Tibial artery (tissue), 4 donors: ENCODE measurements at places on chromosomes 1 and 21.

DNA sequence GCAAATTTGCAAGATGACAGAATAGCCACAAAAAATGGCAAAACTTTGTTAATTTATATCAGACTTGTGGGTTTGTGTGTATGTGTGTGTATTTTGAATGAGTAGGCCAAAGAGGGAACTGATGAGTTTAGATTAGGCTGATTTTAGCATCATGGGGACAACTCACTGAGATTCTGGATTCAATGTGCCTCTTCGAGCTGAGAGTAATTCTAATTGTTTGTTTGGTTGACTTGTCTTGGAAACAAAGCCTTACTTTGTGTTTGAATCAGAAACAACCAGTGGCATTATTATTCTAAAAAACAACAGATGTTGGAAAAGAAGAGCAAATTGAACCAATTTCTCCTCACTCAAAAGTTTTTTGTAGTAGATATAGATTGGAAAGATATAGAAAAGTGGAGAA is 40.5 kb upstream of the C21orf91 start:
- DNase-seq = no peak

DNA sequence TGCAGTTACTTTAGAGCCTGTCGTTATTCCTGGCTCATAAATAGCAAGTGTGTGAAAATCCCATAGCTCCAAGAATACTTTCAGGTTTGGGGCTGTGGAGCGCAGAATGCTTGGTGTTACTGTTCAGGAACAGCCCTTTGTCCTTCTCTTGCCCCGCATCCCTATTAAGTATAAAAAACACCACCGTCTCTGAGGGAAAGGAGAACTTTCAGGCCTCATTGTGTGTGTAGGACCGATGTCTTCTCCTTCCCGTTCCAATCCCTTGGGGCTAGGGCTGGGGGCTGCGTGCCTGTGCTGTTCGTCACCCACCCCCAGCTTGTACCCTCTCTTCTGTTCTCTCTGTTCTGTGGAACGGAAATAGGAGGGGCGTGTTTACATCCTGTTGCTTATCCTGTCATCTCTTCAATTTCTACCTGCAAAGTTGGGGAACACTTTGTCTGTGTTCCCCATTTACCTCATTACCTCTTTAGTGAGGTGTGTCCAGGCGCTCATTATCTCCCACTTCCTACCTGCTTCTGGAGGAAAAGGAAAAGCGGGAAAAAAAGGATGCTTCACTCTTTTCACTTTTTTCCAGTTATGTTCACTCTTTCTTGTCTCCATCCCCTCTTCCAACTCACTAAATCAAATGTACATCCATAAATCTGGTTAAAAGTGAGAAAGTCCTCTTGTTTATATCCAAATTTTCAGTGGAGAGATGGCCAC is 788 bp upstream of the TXNIP start:
- DNase-seq = peak; percentile 74

- no peak for DNase-seq
Observed at GRCh38 chr1:26490155-26490554, 17.9 kb downstream of the HMGN2 start.

- no peak for DNase-seq
Observed at GRCh38 chr1:245396615-245397014, 241.8 kb downstream of the KIF26B start.

- DNase-seq = no peak
Observed at GRCh38 chr1:156931211-156931952, 10.9 kb downstream of the LRRC71 start.

GRCh38 chr1:115136106-115136505 is 46.8 kb upstream of the TSPAN2 start:
- DNase-seq = no peak

DNA sequence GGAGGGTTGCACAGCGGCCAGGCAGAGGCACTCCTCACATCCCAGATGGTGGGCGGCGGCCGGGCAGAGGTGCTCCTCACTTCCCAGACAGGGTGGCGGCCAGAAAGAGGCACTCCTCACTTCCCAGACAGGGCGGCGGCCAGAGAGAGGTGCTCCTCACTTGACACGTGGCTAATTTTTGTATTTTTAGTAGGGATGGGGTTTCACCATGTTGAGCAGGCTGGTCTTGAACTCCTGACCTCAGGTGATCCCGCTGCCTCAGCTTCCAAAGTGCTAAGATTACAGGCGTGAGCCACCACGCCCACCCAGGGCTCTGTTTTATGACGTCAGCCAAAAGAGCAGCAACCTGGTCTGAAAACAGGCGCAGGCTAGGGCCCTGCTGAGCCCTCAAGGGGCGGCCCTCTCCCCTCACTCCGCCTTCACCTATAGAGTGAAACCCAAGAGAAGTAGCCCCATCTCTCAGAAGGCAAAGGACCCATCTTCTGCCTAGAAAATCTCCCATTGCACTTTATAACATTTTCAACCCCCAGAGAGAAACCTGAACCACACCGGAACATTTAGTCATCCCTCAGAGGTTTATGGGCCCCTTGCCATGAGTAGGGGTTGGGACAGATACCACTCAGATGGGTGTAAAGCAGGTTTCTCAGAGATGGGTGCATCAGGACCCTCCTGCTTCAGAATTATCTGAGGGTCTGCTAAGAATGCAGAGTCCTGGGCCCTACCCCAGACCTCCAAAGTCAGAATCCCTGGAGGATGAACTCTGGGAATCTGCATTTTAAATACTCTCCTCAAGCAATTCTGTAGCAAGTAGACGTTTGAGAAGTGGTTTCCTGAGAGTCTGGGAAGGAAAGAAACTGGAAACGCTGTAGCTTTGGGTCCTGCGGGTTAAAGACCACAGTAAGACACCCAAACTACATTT is 40.8 kb downstream of the CDK18 start:
- DNase-seq = peak; percentile 59

GRCh38 chr1:162406811-162407210 is 5.1 kb downstream of the SH2D1B start:
- DNase-seq = no peak

DNA sequence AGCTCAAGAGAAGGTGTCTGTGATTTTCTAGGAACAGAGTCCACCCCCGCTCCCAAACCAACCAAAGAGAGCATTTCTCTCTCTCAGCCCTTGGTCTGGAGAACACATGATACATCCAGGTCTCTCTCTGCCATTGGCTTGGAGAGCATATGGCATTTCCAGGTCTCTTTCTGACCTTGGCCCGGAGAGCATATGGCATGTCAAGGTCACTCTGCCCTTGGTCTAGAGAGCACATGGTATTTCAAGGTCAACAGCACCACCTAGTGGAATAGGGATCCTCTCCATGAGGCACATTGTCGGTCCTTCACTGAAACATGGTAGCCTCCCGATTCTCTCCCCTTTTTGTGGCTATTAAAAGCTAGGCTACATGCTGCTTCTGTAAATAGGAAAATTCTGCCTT is 437.7 kb upstream of the OLFM3 start:
- DNase-seq = no peak

DNA sequence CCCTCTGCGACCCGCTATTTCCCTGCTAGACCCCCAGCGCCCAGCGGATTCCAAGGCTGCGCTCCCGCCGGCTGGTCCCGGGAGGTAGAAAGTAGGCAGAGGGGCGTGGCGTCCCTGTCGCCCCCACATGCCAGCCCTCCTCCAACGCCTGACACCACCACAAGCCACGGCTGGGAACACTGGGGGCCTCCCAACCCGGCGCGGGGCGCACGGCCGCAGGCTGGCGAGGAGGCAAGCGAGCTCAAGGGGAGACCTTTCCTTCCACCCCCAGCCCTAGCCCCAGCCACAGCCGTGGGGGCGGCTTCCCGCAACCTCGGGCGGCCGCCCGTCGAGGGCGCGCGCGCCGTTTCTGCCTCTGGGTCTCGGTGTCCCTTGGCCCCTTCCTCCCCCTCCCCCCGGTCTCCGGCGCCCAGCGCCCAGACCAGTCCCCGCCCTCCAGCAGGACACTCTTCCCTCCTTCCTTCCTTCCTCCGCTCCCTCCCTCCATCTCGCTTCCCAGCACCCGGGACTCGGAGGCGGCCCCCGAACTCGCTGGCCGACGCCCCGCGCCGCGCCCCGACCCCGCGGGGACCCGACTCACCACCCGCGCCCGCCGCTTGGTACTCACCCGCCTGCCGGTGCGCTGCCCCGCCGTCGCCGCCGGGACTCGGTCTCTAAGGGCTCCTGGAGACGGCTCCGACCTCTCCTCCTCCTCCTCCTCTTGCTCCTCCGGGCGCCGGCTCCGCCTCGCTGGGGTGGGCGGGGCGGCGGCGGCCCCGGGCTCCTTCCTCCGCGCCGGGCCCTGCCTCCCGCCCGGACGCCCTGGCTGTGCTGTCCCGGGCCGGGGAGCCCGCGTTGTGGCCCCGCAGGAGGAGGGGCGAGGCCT is at the start of gene GNG12:
Gene GNG12, minus strand, starts transcription at position 731 of the 865 bp plus-strand sequence. CDS start 125,781 bp downstream, outside the sequence.
- peak; percentile 78 for DNase-seq

DNA sequence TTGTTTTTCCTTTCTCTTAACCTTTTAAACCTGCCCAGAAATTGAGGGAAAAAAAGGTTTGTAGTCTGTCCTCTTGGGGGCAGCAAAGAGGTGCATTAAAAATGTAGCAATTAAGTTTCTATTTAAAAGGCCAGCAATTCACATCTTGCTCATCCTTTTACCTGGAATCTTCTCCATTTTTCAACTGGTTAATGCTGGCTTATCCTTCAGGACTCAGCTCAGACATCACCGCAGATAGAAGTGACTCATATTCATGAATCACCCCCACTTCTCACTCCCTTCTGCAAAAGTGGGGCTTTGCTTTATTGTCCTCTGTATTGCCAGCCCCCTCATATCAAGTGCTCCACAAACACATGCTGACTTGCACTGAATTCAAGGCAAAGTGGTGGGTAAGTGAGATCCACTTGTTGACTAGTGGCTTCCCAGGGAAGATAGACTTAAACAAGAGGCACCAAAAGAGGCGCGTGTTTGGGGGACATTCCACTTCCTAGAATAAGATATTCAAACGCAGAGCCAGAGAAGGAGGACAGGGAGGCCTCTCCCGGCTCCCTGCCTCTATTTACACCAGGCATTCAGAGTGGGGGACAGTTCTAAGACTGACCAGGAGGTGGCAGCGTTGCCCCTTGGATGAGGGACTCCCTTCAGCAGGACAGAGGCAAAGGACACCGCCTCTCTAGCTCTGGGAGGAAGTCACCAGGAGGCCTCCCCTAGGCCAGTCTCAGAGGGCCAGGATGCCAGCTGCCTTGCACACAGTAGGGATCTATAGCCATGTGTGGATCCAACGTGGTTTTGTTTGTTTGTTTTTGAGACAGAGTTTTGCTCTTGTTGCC is 23.2 kb upstream of the ZNF648 start:
- DNase-seq = peak; percentile 90

DNA sequence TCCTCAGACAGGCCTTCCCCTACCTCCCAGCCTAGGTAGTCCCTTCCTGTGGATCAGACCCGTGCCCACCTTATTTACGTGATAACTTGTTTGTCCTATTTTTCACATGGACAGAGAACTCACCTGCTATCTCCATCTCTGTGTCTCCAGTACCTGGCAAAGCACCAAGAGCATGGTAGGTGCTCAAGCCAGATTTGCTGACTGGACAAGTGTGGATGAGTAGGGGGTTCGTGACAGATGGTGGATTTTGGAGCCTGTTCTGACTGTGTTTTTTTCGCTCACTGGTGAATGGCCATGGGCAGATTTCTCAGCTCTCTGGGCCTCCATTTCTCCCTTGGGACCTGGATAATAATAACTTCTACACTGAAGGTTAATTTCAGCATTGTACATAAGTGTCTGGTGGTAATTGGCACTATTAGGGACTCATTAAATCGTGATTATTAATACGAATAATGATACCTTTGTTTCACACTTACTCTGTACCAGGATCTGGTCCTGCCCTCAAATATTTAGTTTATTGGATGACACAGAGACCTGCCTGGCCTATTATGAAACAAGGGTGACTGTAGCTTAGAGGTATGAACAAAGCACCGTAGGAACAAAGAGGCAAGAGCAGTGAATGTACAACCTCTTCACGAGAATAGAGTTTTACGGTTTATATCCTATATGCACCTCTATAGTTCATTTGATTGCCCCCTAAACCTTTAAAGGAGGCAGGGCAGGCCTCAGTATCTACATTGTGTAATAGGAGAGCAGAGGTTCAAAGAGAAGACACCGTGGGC is 24.5 kb upstream of the SLC26A9 start:
- no peak for DNase-seq

DNA sequence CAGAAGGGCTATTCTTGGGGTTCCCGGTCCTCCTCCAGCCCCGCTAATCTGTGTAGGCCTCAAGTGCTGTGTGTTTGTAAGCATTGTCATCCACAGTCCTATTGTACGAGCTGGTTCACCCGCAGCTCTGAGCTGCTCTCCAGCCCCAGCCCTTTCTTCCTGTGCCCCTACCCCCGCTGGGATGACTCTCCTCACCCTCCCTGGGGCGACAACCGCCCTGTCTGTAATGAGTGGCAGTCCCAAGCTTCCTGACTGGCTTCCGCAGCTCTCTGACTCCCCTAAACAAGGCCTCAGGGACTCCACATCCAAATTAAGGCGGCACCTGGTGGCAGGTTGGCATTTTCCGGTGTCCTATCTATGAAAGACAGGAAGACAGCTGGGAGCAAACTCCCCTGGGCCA is 45.8 kb downstream of the TFF3 start:
- DNase-seq = no peak

DNA sequence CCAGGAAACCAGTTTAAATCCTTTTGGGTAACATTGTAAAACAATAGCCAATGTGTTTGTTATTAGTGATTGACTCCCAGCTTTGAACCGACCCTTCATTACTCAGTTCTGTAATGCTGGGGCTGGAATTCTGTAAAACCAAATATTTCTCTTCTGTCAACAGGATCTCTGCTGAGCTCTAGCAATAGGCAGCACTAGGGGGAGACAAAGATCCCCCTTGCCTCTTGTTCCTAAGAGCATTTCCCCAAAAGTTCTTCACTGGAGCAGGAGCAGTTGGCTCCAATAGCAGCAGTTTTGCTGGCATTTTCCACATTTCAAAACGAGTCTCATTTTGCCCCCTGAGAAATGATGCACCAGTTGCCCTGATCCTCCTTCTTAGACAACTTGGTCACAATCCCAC is 1671.1 kb downstream of the MRPL39 start:
- DNase-seq = no peak

DNA sequence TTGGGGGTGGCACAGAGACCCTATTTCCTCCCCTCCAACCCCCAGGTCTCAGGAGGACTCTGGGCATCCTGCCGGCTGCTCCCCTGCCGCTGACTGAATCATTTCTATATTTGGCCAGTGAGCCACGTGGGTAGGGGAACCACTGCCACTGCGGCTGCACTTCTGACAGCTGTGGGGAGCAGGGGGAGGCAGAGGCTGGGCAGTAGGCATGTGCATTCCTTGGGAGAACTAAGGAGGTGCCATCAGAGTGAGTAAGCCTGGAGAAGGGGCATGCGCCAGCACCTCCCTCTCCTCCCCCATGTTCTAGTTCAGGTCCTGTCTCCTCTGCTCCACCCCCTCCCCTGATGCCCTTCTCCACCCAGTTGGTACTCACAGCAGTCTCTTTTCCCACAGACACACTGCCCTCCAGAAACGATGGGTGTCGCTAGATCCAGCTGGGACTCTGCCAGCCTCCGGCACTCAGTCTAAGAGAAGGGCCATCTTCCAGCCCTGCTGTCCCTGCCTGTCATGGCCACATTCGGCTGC is 12.0 kb downstream of the PPFIA4 start:
- DNase-seq = peak; percentile 53

DNA sequence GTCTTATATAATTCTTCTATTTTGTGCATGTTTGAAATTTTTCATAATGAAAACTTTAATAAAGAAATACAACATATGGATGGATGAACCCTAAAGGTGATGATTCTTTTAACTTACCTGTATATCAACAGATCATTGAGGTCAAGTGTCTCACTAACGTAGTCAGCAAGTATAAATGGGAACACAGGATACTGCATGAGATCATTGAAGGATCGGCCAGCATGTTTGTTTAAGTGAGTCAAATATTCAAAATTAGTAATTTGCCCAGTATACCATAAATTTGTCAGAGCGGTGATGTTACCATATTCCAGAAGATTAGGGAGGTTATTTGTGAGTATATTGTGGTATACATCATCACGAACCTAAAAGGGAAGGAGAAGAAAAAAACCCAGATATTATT is 71.0 kb upstream of the GNG4 start:
- DNase-seq = no peak
